ENCODE measurements at places on chromosomes 1 and 21. TPM values are rescaled to one million over a fixed set of nuclear protein-coding genes. Genes with fewer than 3 reads are reported as not detected.

- no peak overlapping the region for H3K4me3 ChIP-seq
- no peaks in the 10 kb centered on the region for H3K4me1 ChIP-seq
Measured at GRCh38 chr1:210123924-210124589, 108.5 kb upstream of the SERTAD4 start.

DNA sequence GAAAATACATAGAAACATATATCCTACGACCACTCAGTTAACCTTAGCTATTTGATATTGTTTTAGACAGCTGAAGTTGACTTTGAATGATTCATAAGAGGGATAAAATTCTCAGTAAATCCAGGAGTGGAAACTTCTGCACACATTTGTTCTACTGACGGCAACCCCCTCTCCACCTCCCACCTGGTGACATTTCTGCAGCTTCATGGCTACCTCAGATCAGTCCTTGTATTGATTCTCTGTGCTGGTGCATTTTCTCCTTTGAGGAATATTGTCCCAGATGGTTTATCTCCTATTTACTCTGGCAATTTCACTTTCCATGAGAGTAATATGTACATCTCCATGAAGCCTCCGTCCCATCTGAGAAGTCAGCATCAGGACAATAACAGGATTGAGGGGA, 57.7 kb upstream of the COA6 start:
- H3K27me3 ChIP-seq: no peaks in the 10 kb centered on the region
- no peaks in the 10 kb centered on the region for H3K4me1 ChIP-seq
- H3K27ac ChIP-seq: no peak overlapping the region
- H3K4me3 ChIP-seq: no peak overlapping the region

Gene NPHS2
- not detected for total RNA-seq

DNA sequence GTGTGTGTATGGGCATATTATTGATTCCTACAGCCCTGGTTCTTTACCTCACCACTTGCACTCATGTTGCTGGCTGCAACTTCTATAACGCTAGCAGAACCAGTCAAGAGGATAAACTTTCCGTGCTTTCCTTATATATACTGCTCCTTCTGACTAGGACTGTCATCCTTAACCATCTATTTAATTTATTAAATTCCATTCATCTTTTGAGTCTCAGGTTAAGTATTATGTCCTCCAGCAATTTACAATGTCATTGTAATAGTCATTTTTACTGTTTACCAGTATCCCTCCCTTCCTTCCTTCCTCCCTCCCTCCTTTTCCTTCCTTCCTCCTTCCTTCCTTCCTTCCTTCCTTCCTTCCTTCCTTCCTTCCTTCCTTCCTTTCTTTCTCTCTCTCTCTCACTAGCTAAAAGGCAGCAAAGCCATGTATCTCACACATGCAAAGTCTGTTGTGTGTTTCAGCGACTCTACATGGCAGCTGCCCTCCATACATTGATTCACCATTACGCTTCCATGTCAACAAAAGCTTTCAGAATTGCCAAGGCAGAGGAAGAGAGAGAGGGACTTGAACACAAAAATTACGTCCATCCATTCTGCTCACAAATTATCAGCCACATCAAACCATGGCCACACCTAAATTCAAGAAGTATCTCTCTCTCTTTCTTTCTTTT, 73.8 kb downstream of the ZNF326 start:
- no peaks in the 10 kb centered on the region for H3K4me1 ChIP-seq
- no peaks in the 10 kb centered on the region for H3K27me3 ChIP-seq
- no peaks in the 10 kb centered on the region for H3K36me3 ChIP-seq
- no peak overlapping the region for H3K27ac ChIP-seq
- DNase-seq: no peak
- H3K4me3 ChIP-seq: no peak overlapping the region

DNA sequence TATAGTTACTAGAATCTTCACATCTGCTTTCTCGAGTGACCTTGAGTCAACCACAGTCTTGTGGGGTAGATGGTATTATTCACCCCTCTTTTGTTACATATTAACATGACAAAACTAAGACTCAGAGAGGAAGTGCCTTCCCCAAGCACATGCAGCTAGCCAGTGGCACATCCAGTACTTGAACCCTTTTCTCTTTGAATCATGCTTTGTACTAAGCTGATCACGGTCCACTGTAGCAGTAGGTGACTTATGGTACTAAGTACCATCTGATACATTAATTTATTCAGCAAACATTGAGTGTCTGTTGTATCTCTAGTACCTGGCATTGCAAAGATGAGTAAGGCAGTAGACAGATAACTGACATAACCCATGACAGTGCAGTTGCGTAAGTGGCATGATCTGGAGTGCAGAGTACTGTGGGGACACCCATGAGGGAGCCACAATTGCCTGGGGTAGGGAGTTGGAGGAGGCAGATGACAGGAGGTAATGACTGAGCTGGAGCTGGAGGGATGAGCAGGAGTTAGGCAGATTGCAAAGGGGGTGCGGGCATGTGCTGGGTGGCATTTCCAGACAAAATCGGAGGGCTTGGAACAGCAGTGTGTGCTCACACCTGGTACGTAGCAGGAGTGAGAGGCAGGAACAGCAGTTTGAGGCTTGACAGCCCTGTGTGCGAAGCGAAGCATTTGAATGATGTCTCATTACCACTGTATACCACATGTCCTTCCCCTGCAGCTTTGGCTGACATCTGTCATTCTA, 29.8 kb downstream of the UCK2 start:
- no peaks in the 10 kb centered on the region for H3K27me3 ChIP-seq
- H3K4me3 ChIP-seq: no peak overlapping the region
- no peak for DNase-seq
- H3K4me1 ChIP-seq: no peaks in the 10 kb centered on the region
- no peak overlapping the region for H3K27ac ChIP-seq

GRCh38 chr1:62962901-62963776, 179.2 kb downstream of the ATG4C start:
- no peak overlapping the region for H3K4me3 ChIP-seq
- H3K27ac ChIP-seq: no peak overlapping the region
- peaks cover 13% of the 10 kb centered on the region for H3K27me3 ChIP-seq
- H3K36me3 ChIP-seq: no peaks in the 10 kb centered on the region

Gene OXCT2
- 1.1 TPM for total RNA-seq

Gene PRAMEF25
- not detected for total RNA-seq

- no peak overlapping the region for H3K27ac ChIP-seq
- H3K36me3 ChIP-seq: no peaks in the 10 kb centered on the region
- no peak overlapping the region for H3K4me3 ChIP-seq
- H3K27me3 ChIP-seq: no peaks in the 10 kb centered on the region
- peaks cover 50% of the 10 kb centered on the region for H3K4me1 ChIP-seq
Measured at GRCh38 chr1:24828183-24828886, 83.1 kb downstream of the CLIC4 start.
